ENCODE measurements at places on chromosomes 2 and 18.

- DNase-seq: no peak
Observed at GRCh38 chr2:196160101-196160500, 11.3 kb downstream of the STK17B start.

- DNase-seq: no peak
Observed at GRCh38 chr2:221350616-221351015, 221.5 kb downstream of the EPHA4 start.

DNA sequence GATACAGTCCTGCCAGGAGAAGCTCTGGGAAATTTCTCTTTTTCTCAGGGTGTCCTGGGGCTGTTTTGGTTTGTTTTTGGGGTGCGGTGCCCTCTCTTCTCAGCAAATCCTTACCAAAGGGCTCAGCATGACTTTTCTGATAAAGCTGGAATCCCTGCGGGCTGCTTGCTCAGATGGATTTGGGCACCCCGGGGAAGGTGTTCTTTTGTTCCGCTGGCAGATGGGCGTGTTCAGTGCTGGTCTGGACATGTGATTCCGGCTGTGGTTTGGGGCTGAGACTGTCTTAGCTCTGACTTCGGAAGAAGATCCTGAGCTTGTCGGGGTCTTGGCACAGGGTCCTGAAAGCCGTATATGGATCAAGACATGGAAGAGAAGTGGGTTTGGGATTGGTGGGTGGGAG lies 134.2 kb upstream of the SPRED2 start:
- no peak for DNase-seq

GRCh38 chr2:169676357-169676756 lies 17.8 kb downstream of the CFAP210 start:
- no peak for DNase-seq
